Stimulated activated CD4-positive, alpha-beta T cell treated with anti-CD3 and anti-CD28 coated beads, TNF-alpha, amount 100 ng/mL, for 48 hours (primary cell): ENCODE measurements at places on chromosomes 3 and 15.

GRCh38 chr3:117036259-117036799 is 326.8 kb downstream of the TUSC7 start:
- DNase-seq: no peak

DNA sequence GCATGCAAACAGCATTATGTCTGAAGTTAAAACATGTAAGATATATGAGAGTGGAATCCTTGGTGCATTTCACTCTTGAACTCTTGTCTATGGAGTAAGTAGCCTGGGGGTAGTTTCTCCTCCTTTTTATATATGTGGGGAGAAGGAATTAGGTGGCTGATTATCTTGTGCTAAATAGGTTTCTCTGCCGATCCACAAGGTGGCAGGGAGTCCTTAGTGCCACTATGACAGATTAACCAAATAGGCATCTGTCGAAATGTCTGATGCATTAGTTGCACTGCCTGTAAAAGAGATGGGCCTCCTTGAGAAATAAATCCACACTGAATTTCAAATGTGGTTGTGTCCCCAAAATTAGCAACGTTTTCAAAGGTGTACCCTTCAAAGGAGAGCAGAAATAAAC is 170.1 kb downstream of the CNTN4 start:
- DNase-seq: no peak

GRCh38 chr15:62698646-62699045 is 343.9 kb upstream of the TPM1 start:
- no peak for DNase-seq

DNA sequence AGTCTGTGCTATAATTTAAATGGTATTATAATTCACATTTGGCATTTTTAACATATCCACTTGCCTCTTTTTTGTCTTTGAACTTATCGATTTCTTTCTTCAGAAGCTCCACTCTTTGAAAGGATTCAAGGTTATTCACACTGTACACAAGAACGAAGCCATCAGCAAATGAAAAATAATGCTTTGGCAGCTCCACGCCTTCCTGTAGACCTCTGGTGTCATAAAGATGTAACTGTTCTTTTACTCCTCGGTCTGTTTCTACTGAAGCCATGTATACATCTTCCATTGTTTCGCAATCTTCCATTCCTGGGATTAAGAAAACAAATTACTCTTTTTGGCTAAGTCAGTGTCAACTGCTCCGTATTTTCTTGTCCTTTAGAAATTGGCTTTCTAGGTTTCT is 16.0 kb downstream of the NKIRAS1 start:
- no peak for DNase-seq

- DNase-seq: no peak
Measured at GRCh38 chr15:63073497-63074172, 31.1 kb downstream of the TPM1 start.

DNA sequence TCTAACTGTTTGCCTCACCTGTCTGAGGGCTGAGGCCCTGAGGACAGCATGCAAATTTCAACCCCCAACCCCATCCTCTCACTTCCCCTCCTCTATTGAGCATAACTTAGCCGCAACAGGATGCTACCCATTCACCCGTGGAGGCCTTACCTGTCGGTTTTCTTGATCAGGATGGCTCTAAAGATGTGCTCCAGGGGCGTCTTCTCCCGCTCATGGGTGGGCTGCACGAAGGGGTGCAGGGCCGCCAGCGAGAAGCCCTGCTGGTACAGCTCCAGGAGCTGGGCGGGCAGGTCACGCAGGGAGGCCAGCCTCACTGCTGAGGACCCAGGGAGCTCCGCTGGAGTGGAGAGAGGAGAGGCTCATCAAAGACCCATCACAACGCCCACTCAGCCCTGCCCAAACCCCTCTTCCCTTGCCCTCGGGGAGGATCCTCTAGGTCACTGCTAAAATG is 79.8 kb downstream of the RFTN1 start:
- no peak for DNase-seq

DNA sequence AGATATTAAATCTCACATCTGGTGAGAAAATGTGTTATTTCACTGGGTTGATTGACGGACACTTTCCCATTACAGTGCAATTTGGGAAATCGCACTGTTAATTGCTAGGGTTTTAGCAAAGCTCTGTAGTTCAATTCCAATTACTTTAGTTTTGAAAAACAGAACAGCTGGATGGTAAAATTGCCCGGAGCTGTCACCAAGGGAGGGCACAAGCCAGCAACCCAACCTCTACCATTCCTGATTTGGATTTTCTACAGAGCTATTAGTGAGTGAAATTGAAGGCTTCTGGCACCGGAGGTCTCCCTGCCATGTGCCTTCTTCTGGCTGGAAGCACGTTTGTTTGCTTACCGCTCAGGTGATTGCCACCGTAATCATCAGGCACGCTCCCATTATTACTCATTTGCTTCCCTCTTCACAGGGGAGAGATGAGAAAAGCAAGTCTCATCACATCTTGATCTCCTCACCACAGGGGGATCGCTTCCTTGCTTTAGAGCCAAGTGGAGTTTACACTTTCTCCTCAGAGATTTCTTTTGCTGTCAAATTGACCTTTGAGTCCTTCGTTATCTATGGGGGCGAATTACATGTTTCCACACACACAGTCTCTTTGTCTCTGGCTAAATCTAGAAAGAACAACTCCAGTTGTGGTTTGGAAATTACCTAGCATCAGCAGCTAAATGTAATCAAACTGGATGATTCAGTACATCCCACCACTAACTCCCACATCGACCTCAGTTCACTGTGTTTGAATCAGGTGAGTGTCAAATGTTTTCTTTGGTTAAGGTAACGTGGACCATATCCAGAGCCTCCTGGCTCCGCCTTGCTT is 421.7 kb upstream of the GOLIM4 start:
- no peak for DNase-seq

DNA sequence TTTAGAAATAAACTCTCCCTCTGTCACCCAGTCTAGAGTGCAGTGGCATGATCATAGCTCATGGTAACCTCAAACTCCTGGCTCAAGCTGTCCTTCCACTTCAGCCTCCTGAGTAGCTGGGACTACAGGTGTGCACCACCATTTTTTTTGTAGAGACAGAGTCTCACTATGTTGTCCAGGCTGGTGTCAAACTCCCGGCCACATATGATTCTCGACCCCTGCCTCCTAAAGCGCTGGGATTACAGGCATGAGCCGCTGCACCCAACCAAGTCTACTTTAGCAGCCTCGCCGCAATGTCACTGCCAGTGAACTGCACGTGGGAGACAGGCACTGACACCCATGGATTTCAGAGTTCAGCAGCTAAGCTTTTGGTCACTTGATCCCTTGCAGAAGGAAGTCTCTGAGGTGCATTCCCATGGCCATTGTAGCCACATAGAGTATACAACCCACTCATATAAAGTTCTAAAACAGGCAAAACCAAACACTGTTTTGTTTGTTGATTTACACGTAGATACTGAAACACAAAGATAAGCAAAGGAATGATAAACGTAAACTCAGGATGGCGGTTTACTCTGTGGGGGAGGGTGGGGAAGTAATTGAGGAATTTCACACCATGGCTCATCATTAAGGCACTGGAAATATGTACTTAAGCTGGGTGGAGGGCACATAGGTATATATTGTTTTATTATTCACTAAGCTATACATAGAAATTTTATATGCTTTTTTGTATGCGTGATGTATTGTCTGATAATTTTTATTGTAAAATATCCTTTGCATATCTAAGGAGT is 115.0 kb downstream of the MEX3B start:
- no peak for DNase-seq

DNA sequence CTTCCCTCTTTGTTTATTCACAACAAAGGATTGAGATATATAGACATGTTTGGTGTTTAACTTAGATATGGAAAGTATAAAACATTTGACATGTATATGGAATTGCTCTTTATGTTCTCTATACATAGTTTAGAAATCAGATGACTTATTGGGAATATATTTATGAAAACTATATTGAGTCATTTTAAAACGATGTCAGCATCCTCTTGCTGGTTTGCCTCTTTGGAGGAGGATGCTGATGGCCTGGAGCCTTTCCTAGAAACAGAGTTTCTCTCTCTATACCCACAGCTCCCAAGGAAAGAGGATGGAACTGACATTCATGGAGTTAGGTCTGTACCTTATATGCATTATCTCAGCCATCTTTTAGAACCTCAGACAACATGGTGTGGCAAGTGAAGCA is 40.3 kb downstream of the ZBTB38 start:
- no peak for DNase-seq

DNA sequence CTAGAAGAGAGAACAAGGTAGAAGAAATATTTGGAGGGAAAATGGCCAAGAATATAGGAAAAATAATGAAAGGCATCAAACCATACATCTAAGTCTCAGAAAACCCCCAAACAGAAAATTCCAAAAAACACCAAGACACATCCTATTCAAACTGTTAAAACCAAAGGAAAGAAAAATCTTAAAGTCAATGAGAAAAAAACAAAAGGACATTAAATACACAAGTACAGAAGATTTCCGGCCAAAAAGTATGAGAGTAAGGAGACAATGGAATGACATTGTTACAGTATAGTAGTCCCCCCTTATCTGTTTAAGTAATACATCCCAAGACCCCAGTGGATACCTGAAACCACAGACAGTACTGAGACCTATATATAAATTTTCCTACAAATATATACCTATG is 18.8 kb downstream of the CLASP2 start:
- DNase-seq: no peak

DNA sequence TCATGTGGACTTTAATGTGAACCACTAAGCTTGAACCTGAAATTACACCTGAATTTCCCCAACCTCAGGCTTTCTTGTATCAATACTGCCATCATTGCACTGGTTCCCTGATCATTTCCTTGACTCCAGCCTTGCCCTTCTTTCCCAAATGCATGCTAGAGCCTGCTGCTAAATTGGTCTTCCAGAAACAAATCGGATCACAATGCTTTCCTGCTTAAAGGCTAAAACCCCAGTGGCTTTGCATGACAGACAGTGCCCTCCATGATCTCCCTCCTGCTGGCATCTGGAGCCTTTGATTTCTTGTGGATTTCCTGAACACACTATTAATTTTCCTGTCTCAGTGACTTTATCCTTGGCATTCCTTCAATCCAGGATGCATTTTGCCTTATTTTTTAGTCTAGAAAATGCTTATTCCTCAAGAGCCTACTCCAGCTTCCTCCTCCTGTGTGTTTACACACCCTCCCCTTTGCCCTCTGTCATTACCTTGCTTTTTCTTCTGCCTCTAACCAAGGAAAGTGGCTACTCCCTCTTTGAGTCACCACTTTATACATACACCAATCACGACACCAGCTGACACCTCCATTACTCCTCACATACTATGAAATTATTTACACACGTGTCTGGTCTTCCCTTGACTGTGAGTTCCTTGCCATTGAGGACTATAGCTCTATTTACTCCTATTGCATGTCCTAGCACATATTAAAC is 214.6 kb downstream of the KCNAB1 start:
- DNase-seq: no peak

DNA sequence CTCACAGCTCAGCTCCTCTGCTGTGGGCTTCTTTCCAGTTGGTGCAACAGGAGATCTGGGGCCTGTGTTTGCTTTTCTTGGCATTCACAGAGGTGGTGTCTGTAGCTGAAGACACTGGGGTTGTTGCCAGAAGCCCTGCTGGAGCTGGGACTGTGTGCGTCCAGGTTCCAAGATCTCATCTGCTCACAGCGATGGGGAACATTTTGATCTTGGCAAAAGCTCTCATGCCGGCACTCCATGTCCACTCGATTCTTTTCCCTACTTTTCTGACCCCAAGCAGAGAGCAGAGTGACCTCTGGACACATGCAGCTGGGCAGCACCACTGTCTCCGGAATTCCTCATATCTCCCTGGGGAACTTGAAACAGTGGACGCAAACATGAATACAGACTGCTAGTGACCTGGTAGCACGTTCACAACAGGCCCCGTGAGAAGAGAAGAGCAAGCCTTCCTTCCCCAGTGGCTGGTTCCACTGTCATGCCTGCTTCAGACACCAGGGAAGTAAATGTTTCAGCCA is 36.1 kb upstream of the MECOM start:
- no peak for DNase-seq

DNA sequence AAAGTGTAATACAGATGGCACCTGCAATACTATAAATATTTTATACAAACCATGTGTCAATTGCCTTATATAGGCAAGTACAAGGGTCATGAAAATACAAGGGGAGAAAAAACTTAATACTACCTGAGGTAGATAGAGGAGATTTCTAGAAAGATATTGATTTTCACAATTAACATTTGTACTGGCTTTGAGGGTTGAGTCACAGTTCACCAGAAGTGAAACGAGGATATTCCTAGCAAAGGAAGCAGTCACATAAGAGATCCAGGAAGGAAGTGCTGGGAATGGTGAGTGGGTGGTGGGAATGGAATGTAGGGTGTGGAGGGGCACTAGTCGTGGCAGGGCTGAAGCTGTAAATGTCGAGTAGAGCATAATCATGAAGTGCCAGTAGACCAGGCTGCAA is 108.7 kb downstream of the P2RY1 start:
- no peak for DNase-seq

- no peak for DNase-seq
Measured at GRCh38 chr15:32132859-32133258, 102.5 kb downstream of the CHRNA7 start.

GRCh38 chr3:53552730-53553129 is 58.3 kb downstream of the CACNA1D start:
- DNase-seq: no peak

- no peak for DNase-seq
Measured at GRCh38 chr3:184343200-184343876, 5.9 kb downstream of the FAM131A start.

DNA sequence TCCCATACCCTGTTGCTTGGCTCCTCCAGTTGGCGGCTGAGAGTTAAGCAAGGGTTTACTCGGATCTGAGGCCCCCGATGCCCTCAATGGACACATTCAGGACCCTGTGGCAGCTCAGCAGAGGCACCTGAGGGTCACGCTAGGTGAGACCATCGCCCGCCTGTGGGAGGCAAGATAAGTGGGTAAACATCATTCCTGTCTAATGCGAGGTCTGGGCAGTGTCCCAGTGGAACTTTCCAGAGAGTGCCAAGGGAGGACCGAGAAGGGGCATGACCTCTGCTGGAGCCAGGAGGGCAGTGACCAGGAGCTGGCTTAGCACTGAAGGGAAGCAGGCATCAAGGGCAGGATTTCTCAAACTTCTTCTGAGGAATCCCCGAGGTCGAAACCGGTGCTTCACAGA is 65.4 kb upstream of the SEC61A1 start:
- no peak for DNase-seq

DNA sequence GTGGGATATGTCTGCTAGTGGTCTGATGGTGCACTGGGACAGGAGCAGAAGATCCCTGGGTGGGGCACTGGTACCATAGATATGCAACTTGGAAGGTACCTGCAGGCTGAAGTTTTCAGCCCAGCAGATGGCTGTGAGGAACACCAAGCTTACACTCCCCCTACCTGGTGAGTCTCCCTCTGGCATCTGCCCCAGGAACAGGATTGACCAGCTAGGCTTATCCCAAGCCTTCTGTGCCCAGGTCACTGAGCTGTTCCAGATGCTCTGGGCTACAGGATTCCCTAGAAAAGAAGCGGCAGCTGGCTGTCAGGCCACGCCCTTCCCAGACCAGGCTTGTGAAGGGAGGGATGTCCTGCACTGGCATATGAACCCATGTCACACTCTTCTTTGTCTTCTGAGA is 1130.0 kb downstream of the NAALADL2 start:
- DNase-seq: no peak

GRCh38 chr3:177800561-177800960 is 603.3 kb upstream of the TBL1XR1 start:
- no peak for DNase-seq

- DNase-seq: no peak
Measured at GRCh38 chr3:13364602-13365271, 55.4 kb downstream of the NUP210 start.
